Psoas muscle (tissue), 8 donors: ENCODE measurements at places on chromosomes 6 and 20.

DNA sequence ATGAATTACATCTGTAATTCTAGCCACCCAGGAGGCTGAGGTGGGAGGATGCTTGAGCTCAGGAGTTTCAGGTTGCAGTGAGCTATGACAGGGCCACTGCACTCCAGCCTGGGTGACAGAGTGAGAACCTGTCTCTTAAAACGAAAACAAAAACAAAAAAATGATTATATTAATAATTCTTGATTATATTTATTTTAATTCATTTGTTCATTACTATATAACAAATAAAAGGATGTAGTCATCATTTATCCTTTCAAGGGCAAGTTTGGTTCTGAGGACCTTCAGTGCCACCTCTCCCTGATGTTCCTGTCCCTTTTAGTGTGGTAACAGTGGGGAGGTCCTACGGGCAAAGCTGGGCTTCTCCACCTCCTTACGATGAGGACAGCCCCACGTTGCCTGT, 167.1 kb upstream of the SCGN start:
- DNase-seq, result no peak

GRCh38 chr20:9035126-9035525, 33.8 kb upstream of the PLCB4 start:
- DNase-seq, result no peak

GRCh38 chr6:140774080-140774505, 1358.6 kb upstream of the GJE1 start:
- no peak for DNase-seq

- DNase-seq, result no peak
Observed at GRCh38 chr6:11830105-11830504, 51.5 kb upstream of the ADTRP start.

DNA sequence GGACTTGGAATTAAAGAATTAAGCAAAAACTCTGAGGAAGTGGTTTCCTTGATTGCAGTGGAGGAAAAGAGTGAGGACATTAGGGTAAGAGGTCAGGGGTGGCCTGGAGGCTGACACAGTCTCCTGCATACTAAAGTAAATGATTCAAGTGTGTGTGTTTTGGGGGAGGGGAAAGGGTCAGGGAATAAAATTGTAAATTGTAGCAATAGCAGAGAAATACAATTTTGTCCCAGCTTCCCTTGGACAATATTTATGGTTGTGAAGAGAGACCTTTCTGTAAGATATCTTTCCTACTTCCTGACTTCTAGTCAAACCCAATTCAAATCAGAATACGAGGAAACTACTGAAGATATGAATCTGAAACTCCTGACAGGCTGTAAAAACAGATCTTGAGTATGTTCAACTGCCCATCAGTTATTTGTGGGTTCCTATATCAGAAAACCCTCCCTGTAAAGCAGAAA, 143.4 kb upstream of the HMGN3 start:
- no peak for DNase-seq

DNA sequence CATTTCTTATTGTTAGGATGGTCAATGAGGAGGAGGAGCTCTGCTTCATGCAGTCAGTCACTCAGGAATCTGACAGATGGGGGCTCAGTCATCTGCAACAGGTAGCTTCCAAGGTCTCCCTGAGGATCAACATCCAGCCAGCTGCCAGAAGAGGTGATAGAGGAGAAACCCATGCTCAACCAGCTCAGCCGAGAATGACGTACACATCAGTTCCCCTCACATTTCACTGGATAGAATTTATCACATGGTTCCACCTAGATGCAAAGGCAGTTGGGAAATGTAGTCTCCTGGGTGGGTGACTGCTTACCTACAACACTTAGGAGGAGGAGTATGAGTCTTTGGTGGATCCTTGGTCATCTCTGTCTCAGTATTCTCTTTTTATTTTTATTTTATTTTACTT, 144.5 kb downstream of the CEBPB start:
- no peak for DNase-seq

- DNase-seq, result no peak
Observed at GRCh38 chr20:14142171-14142570, 146.9 kb downstream of the MACROD2 start.

DNA sequence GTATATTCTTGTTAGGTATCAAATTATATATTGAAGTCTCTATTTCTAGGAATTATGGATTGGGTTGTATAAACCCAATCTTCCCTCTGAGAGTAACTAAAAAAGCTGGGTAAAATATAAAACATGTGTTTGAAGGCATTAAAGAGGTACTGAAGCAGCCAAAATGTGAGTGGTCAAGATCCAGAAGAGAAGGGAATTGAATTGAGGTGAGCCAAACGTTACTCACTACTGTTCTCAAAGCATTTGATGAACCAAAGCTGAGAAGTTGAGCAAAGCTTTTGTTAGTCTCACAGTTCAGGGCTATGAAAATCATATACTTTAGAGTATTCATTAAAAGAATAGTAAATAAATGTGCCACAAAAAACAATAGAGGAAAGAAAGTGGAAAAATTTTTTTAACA, 365.8 kb downstream of the BCKDHB start:
- no peak for DNase-seq

DNA sequence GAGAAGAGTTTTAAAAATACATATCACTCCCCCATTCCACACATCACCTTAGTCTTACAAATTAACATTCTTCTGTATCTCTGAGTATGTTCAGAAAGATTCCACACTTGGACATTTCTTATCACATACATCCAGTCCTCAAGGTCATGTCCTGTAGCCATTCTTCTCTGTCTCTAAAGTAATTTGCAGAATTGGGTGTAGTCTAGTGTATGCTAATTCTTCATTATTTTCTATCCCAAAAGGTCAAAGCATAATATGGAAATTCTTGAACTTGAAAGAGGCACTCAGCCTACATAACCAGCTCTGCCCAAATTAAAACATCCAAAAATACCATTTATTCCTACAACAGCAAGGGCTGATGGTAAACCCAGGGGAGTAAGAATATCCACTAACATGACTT, 286.0 kb downstream of the HAO1 start:
- DNase-seq, result no peak

DNA sequence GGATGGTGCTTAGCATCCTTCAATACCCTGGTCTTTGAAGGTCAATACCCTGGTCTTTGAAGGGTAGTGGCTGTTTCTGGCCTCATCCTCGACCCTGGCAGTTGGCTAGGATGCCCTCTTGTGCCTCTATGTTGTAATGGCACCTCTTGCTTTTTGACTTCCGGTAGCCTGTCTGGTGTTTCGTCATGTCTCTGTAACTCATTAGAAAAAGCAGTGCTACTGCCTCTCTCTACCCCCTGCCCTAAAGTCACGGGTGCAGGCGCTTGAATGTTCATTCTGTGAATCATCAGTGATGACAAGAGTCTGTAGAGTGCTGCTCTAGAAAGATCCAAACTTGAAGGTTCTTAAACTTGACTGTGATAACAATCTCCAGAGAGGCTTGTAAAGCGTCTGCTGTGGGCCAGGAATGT, 28.3 kb downstream of the RSPO4 start:
- no peak for DNase-seq

- peak; percentile 70 for DNase-seq
Observed at GRCh38 chr20:33209789-33210188, 7.4 kb upstream of the BPIFA3 start.

- no peak for DNase-seq
Observed at GRCh38 chr20:43833511-43834395, 80.9 kb upstream of the TOX2 start.
